NCI-H1930 (cell line): ENCODE measurements at places on chromosomes 4 and X.

GRCh38 chrX:39679497-39680157 lies 418.1 kb downstream of the BCOR start:
- no peak for DNase-seq

DNA sequence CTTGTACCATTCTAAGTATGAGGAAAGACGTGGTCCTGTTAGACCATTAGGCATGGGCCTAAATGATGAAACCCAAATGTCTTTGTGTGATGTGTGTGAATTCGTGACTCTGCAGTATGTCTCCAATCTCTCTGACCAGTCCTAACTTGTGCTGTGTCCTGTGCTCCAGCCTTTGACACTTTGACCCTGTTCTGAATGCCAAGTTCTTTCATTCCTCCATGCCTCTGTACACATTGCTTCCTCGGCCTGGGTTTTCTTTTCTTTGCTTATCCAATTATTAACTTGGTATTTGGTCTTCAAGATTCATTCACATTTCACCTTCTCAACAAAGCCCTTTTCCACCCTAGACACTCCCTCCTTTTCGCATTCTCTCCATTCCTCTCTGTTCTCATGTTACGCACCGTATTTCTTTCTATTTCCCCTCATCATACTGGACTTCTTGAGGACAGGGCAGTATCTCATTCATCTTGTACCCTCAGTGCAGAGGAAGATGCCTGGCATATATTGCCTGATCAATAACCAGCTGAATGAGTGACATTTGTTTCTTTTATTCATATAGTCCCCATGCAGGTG lies 138.7 kb downstream of the F11 start:
- no peak for DNase-seq

- no peak for DNase-seq
Measured at GRCh38 chrX:39063702-39064101, 262.4 kb downstream of the MID1IP1 start.

- no peak for DNase-seq
Measured at GRCh38 chr4:110854021-110854678, 231.3 kb upstream of the PITX2 start.

- DNase-seq: no peak
Measured at GRCh38 chr4:110004556-110004955, 91.9 kb downstream of the EGF start.

- DNase-seq: no peak
Measured at GRCh38 chr4:25504932-25505636, 128.0 kb downstream of the ANAPC4 start.

- DNase-seq: no peak
Measured at GRCh38 chrX:153886915-153887314, 942 bp upstream of the L1CAM start.

DNA sequence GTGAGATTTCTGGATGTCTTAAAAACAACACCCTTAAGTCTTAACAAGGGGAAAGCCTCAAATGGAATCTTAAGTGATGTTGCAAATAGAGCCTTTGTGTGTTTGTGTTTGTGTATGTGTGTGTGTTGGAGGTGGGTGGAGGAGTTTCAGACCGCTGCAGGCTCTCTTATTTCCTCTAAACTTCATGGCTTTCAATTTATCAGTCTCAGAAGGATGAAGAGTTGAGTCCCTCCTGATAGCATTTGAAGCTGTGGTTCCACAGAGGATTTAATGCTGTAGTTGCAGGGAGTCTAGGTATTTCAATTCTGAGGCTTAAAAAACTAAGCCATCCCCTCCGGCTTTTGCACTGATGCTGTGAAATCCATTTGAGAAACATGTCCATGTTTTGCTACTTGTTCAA lies 4.3 kb upstream of the AGA start:
- DNase-seq: no peak

DNA sequence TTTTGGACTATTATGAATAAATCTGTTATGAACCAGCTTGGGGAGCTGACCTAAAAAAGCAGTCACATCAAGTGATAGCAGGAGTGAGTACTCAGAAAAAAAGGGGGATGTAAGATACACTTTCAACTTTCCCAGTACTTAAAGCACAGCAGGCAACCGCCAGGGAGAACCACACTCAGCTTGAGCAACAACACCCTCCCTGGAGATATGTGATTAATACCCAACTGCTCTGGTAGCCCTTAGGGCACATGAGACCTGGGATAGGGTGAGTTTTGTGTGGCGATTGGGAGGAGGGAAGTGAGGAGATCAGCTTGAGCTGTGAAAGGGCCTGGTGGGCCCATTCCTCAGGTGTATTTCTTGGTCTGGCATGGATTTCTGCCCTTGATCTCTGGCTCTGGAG lies 220.3 kb upstream of the SFRP2 start:
- DNase-seq: no peak

GRCh38 chr4:72971572-72971971 lies 97.9 kb downstream of the COX18 start:
- DNase-seq: no peak

GRCh38 chr4:72875138-72875537 lies 194.4 kb downstream of the COX18 start:
- DNase-seq: no peak
